ENCODE measurements at places on chromosomes 16 and 17.

GRCh38 chr16:80129791-80130190 lies 411.0 kb upstream of the DYNLRB2 start:
- DNase-seq = no peak

GRCh38 chr16:78137179-78137578 lies 37.7 kb downstream of the WWOX start:
- DNase-seq = no peak

- peak; percentile 26 for DNase-seq
These were observed 30.5 kb upstream of the NXPH3 start for GRCh38 chr17:49545007-49545660.

DNA sequence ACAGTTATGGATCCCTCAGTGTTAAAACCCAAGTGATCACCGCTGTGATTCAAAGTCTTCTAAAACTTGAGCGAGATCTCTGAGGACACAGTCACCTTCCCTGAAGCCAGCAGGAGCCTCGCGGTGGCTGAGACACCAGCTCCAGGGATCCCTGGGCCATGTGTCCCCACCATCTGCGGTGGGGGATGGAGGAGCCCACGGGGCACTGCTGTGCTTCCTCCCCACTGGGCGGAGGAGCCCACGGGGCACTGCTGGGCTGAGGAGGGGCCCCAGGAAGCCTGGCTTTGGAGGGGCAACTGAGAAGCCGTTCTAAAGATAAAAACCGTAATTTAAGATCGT lies 65.7 kb upstream of the METRNL start:
- no peak for DNase-seq

- DNase-seq = no peak
These were observed 78.0 kb upstream of the ZNF750 start for GRCh38 chr17:82917699-82918345.

GRCh38 chr16:27515874-27516353 lies 33.8 kb downstream of the GTF3C1 start:
- DNase-seq = peak; percentile 17

DNA sequence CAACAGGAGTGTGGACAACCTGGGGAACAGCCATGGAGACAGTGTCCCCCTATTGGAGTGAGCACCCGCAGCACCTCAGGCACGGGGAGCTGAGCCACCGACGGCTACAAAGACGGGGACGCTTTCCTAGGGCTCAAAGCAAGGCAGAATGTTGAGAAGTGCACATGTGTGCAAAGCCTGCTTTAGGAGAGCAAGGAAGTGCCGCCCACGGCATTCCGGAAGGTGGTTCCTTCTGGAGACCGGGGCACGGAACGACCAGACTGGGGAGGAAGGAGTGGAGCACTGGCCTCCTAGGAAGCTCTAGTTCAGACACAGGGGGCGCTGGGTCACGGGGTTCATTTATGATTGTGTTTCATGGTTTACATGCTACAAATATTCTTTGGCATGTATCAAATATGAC lies 52.2 kb downstream of the TBC1D16 start:
- DNase-seq = no peak

- DNase-seq = peak; percentile 74
These were observed at the start of gene CDH16 for GRCh38 chr16:66918803-66919568. Gene CDH16 (minus strand): TSS chr16:66918885. CDS start chr16:66918065, 820 bp downstream.

GRCh38 chr17:42673885-42674754 lies 2.7 kb downstream of the PLEKHH3 start:
- no peak for DNase-seq

GRCh38 chr17:51238255-51238887 lies 21.5 kb downstream of the MBTD1 start:
- DNase-seq = no peak

GRCh38 chr16:75079346-75079926 lies 37.1 kb downstream of the LDHD start:
- DNase-seq = no peak

DNA sequence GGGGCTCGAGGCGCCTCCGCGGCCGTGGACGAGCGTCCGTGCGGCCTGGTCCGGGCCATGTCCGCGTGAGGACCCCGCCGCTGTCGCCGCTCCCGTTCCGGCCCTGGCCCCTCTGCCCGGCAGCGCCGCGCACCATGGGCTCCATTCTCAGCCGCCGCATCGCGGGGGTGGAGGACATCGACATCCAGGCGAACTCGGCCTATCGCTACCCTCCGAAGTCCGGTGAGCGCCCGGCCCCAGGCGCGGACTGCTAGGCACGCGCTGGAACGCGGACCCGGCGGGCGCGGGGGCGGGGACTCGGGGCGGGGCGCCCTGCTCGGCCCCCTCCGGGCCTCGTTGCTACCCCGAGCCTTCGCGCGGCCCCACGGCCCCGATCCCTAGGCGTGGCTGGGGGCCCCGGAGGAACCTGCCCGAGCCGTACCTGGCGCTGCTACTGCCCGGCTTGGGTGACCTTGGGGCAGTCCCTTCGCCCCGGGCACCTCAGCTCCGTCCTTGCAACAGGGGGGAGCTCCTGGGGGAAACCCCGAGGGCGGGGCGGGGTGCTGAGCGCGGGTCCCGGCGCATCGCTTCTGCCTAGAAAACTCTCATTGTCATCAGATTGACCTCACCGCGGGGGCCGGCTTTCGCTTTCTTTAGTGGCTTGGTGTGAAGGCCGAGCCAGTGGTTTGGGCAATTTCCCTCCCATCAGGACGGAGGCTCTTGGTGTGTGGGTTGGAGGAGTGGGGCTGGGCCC lies 367 bp downstream of the MGRN1 start:
- DNase-seq = no peak

DNA sequence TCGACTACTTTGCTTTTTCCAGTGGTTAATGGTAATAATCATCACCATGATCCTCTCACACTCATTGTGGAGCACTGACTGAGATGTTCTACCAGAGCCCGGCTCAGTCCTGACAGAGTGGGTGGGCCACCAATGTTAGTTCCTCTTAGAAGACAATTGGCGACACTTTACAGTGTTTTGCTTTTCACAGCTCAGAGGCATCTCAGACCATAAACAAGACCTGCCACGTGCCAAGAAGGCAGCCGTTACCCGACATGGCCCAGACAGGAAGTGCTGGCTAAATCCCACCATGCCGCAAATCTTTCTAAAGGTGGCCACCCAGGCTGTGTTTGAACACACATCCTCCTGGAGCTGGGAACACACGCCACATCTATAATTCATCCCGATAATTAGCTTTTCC lies 103.7 kb downstream of the XYLT1 start:
- no peak for DNase-seq

- no peak for DNase-seq
These were observed 408.4 kb upstream of the EEF2KMT start for GRCh38 chr16:5506021-5506420.

- peak; percentile 28 for DNase-seq
These were observed 7.2 kb downstream of the ENO3 start for GRCh38 chr17:4958102-4958501.

- DNase-seq = no peak
These were observed 4.8 kb upstream of the CCL3 start for GRCh38 chr17:36094746-36095145.

GRCh38 chr16:17773698-17774101 lies 302.9 kb upstream of the XYLT1 start:
- DNase-seq = peak; percentile 80

- DNase-seq = no peak
These were observed 4.4 kb upstream of the RNF43 start for GRCh38 chr17:58421711-58422110.

DNA sequence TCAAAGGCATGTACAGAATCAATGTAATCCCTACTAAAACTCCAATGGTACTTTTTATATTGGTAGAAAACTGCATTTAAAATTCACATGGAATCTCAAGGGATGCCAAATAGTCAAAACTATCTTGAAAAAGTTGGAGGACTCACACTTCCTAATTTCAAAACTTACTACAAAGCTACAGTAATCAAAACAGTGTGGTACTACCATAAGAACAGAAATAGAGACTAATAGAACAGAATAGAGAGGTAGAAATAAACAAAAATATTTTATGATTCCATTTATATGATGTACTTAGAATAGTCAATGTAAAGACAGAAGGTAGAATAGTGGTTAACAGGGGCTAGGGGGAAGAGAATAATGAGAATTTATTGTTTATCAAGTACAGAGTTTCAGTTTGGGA lies 8.8 kb downstream of the TRIM37 start:
- no peak for DNase-seq

DNA sequence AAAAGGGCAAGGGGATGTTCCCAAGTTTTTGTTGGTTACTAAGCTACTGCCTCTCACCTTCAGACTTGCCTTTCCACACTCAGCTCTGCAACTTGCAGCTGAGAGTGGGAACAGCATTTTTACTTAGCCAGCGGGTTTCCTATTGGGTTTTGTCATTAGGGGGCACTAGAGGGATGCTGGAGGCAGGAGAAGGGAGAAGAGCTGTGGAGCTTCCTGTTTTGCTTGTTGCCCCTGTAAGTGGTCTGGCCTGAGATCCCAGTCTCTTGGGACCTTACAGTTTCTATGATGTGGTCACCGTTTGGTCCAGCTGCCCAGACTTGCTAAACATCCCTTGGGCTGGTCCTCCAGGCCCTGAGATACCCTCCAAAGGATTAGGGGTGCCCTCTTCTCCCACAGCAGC lies 209.6 kb upstream of the NLRP1 start:
- DNase-seq = no peak

- DNase-seq = no peak
These were observed 304.6 kb upstream of the FOXF1 start for GRCh38 chr16:86205521-86206245.

GRCh38 chr17:66373944-66374817 lies 71.8 kb downstream of the PRKCA start:
- peak; percentile 72 for DNase-seq

DNA sequence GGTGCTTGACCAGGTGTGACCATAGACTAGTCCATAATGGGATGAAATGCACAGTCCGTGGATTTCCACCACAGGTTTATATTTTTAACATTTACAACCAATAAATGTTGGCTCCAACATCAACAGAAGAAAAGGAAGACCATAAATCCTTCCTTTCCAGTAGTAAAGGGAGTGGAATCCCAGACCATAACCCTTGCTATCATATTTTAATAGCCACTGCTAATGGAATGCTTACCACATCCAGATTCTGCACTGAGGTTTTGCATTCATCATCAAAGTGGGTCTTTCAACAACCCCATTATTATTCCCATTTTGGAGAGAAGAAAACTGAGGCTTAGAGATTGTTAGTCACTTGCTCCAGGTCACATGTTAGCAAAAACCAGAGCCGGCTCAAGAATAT lies 106.7 kb downstream of the FOXL1 start:
- DNase-seq = no peak

- DNase-seq = no peak
These were observed 2.3 kb downstream of the TGFB1I1 start for GRCh38 chr16:31474173-31474714.

DNA sequence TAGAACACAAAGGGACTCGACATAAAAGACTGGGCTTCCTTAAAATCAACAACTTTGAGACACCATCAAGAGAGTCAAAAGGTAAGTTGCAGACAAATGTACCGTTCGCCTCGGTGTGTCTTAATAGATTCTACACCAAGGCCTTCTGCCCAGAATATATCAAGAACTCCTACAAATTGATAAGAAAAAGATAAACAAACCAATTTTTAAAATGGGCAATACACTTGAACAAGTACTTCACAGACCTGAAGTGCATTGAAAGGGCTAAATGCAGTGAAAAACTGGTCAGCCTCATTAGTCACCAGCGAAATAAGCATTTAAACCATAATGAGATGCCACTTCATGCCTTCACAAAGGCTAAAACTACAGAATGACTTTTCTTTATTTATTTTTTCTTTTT lies 20.4 kb upstream of the BAHCC1 start:
- DNase-seq = no peak

GRCh38 chr16:30551781-30552180 lies 6.4 kb downstream of the ZNF764 start:
- DNase-seq = no peak

GRCh38 chr16:46954562-46954961 lies 18.9 kb downstream of the DNAJA2 start:
- DNase-seq = no peak

- no peak for DNase-seq
These were observed 58.9 kb upstream of the EFCAB3 start for GRCh38 chr17:62321451-62321850.

- no peak for DNase-seq
These were observed 22.6 kb upstream of the KIFC3 start for GRCh38 chr16:57824888-57825287.

- no peak for DNase-seq
These were observed 8.9 kb upstream of the HOXB2 start for GRCh38 chr17:48553826-48554225.

DNA sequence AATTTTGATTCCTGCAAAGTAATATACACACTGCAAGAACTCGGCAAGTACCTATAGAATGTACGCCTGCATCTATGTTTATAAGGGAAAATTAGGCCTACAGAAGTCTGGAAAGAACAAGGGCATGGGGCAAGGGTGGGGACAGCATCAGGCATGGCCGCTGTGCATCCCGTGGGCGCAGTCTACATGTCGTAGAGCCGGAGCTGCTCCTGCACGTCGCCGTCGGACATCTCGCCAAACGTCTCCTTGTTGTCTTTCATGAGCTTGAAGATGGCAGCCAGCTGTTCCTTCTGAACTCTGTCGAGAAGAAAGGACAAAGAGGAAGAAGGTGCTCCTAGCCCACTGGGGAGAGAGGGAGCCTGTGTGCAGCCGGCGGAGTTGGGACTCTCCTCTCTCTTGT lies 33.4 kb downstream of the MXRA7 start:
- DNase-seq = no peak

- DNase-seq = no peak
These were observed 56.9 kb upstream of the BRD7 start for GRCh38 chr16:50425648-50426047.

- no peak for DNase-seq
These were observed 6.2 kb upstream of the RAMP2 start for GRCh38 chr17:42754782-42755181.

DNA sequence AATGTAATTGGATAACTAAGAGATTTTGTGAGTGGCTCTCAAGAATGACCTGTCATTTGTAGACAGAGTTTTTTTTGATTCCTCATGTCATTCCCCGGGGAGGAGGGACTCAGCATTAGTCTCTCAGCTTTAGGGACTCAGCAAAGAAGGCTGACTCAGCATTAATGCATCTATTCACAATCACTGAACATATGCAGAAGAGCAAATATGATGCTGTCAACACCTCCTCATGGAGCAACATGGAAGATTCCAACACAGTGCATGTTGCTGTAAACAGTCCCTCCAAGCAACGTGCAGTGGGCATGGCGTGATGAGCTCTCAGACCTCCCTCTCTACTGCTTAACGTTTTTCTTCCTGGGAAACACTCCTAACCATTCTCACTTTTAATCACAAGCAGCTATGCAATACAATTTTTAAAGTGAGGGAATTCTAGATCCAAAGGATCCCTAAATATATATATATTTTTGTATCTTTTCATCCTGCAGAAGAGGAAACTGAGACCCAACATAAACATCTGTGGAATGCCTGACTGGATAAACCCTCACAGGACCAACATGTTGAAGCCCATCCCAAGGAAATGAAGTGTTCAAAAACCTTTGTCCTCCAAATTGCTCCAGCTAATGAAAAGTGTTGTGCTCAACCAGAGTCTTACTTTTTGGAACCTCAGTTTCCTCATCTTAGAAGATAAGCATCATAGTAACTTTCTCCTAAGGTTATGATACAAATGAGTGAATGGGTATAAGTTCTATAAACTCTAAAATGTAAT lies 38.9 kb downstream of the TMEM100 start:
- DNase-seq = no peak
